Glutamatergic neuron (in vitro differentiated cells): ENCODE measurements at places on chromosomes 1 and 21. TPM values are rescaled to one million over a fixed set of nuclear protein-coding genes. Genes with fewer than 3 reads are reported as not detected.

HAO2 gene
- total RNA-seq = not detected

CFAP126 gene
- not detected for total RNA-seq

FCRLA gene
- 0.39 TPM for total RNA-seq

REN gene
- total RNA-seq = not detected

LCE1F gene
- not detected for total RNA-seq

CYP4A11 gene
- total RNA-seq = 0.71 TPM

NES gene
- total RNA-seq = 375 TPM

TEDDM1 gene
- not detected for total RNA-seq

C1orf167 gene
- total RNA-seq = not detected

CTSK gene
- 8.8 TPM for total RNA-seq

KIF17 gene
- total RNA-seq = 1.6 TPM

NTMT2 gene
- total RNA-seq = not detected
